ENCODE measurements at places on chromosomes 3 and 15.

DNA sequence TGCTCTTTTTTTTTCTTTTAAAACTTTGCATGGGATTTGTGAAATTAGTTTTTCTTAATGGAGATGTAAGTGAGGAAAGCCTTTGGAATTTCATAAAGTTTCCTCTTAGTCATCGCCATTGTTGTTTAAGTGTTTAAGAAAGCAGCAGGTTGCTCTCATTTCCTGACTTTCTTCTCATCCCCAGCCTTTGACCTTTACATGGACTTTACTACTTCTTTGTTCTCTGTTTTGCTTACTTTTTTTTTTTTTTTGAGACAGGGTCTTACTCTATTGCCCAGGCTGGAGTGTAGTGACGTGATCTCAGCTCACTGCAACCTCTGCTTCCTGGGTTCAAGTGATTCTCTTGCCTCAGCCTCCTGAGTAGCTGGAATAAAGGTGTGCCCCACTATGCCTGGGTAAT lies 38.6 kb downstream of the FBXL2 start:
- DNase-seq = no peak

DNA sequence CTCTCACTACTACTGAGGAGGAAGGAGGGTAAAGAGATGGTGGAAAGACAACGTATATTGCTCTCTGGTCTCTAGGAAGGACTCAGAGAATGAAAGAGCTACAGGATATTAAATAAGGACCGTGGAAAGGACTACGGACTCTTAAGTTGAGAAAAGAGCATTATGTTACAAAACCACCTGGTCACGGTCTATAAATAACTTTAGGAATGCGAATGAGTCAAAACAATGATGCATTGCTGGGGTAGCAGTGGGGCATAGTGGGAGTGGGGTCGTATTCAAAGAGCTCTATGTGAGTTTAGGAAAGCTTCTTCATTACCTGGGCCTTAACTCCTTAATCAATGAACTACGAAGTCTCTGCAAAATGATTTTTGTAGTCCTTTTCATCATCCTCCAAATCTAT lies 295.7 kb upstream of the SOX14 start:
- no peak for DNase-seq

- DNase-seq = no peak
Measured at GRCh38 chr3:169394316-169394715, 269.2 kb downstream of the MECOM start.

DNA sequence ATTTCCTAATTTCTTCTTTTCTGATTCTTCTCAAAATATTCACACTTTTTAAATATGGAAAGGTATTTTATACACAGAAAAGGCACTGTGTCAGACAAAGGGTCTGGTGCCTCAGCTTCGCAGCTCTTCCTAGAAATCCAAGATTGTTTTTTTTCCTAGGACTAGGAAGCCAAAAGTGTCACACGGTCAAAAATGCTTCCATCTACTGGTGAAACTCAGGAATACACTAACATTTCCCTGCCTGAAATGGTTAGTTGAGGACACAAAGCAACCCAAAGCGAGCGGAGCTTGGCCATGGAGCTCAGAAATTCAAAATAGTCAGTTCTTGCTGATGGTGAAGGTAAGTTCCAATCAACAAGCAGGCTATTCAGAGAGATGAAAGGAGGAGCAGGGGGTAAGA lies 426.5 kb upstream of the RASGRP1 start:
- DNase-seq = no peak

DNA sequence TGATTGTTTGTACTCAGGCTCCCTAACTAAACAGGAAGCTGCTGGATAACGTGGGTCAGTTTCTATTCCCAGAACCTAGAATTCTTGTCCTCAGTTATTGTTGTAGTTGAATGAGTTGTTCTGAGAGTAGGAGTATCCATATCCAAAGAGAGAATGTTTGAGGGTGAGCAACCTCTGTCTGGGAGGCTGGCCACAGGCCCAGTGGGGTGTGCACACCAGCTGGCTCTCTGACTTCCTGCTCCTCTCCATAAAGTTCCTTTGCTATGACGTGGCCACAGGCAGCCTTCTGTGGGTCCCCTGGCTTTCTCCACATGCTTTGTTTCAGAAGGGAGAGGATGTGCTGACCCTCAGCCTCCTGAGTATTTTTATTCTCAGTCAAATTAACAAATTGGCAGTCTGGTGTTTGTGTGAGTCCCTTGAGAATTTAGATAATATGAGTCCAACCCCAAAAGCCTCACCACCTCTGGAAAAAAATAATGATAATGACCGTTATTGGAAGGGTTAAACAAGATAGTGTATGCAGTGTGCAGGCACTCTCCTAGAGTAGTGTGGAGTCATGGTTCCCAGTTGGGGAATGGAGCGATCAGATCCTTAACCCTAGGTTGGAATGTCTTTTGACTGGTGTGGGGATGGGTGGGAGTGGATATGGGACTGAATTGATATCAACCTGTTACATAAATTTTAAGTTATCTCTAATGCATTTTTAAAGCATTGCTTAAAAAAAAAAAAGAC lies 47.6 kb upstream of the MED12L start:
- DNase-seq = no peak

DNA sequence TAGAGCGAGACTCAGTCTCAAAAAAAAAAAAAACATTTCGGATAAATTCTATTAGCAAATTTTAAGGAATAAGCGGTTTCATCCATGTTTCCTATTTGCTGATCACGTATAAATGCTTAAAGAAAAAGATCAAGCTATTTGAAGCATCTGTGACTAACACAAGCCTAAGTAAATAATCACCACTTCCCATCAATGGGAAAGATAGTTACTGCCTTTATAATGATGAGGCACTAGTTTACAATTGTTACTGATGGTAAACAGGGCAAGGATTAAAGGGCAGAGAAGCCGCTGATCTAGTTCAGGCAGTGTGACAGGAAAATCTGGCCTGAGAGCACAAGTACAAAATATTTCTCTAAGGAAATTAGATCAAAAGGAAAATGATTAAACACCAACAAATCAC lies 13.7 kb downstream of the CLPX start:
- DNase-seq = no peak

- no peak for DNase-seq
Measured at GRCh38 chr3:64294771-64295170, 69.5 kb upstream of the PRICKLE2 start.

- DNase-seq = no peak
Measured at GRCh38 chr3:186181901-186182300, 73.0 kb upstream of the ETV5 start.

- DNase-seq = no peak
Measured at GRCh38 chr3:63981980-63982379, 41.3 kb downstream of the PSMD6 start.

- DNase-seq = no peak
Measured at GRCh38 chr3:3907023-3907422, 107.8 kb downstream of the LRRN1 start.

DNA sequence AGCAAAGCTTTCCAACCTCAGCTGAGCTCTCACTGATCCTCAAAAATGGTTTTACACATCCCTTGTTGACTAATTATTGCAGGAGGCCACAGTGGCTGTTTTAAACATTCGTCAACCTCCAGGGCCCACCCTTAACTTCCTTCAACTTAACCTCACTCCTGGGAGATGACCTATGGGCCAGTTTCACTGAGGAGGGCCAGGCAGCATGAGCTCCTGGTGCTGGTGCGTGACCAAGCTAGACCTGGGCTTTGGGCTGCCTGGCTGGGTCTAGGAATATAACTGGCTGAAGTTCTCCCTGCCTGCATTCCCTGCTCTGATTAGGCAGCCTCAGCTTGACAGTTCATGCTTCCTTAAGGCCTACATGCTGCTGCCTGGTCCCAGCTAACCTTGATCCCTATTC lies 273.7 kb upstream of the ATP11B start:
- DNase-seq = no peak

DNA sequence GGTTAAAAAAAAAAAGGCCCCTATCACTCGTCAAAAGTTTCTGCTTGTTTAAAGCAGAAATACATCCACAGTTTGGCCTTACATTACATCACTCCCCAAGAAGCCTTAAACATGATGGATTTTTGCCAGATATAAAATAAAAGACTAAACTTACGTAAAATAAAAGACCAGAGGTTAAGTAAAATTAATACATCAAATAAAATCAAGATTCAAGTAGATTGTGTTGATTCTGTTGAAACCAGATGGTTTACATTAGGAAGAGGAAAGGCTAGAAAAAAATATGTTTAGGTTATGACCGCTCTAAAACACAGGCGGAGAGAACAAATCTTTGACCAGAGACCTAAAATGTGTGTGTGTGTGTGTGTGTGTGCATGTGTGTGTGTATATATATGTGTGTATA lies 104.1 kb downstream of the DUT start:
- no peak for DNase-seq

Measured in cortex of kidney (tissue), 1 donor.